Stimulated activated CD8-positive, alpha-beta memory T cell treated with anti-CD3 and anti-CD28 coated beads, Interleukin-4, amount 100 ng/mL, for 48 hours (primary cell): ENCODE measurements at places on chromosomes 16 and 17.
A peak's percentile ranks its signal among the peaks of the same experiment; 100 is the strongest.

DNA sequence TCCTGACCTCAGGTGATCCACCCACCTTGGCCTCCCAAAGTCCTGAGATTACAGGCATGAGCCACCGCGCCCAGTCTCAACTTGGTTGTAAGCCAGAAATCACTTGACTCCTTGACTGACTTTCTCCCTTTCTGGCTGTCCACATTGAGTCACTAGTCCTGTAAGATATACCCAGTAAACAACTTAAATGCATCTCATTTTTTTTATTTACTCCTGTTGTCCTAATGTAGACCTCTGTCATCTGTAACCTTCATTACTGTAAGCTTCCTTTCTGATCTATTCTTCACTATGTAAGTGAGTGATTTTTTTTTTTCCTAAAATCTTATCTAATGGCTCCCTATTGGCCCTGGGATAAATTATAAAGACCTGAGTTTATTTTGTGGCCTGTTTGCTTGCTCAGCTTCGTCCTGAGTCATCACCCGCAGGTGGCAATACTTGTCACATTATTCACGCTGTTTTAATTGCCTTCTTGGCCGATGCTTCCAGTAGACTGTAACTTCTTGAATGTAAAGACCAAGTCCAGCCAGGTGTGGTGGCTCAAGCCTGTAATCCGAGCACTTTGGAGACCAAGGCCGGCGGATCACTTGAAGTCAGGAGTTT lies 41.0 kb downstream of the PAFAH1B1 start:
- no peak for DNase-seq

- DNase-seq, result no peak
Measured at GRCh38 chr16:67555795-67556212, 6.5 kb upstream of the CTCF start.

- no peak for DNase-seq
Measured at GRCh38 chr16:3046641-3047386, 453 bp downstream of the MMP25 start.

GRCh38 chr17:45739786-45740185 lies 44.3 kb upstream of the CRHR1 start:
- no peak for DNase-seq

DNA sequence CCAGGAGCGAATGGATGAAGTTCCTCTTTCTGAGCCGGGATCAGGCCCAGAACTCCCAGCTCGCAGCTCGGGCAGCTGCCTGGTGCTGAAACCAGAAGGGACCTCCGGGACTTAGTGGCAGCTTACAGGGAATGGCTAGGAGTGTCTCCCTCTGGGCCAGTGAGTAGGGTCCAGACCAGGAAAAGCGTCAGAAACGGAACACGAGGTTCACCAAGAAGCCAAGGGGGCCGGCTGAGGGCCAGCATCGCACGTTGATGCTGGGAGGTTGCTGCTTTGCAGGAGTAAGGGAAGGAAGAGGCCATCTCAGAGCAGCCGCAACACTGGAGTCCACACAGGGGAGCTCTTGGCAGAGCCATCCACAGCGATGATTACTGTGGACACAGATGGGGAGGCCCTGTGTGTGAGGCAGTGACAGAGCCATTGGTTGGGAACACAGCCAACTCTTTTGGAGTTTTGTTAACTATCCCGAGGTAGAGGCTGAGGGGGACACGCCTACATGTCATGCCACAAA lies 74.0 kb upstream of the CREBBP start:
- DNase-seq, result no peak

DNA sequence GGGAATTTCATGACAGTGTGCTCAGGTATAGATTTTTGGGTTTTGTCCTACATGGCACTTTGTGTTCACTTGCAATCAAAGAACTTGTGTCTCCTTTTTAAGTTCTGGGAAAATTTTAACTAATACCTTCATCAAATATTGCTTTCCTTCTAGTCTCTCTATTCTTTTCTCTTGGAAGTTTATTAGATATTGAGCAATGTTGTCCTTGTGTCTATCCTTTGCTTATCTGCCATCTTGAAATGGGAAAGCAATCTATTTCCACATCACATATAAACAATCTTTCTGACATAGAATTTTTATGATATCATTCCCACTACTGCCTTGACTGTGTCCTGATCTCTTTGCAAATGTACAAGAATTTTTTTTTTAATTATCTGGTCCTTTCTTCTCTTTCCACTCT lies 4.4 kb upstream of the ABCA9 start:
- DNase-seq, result no peak

- peak; percentile 62 for DNase-seq
Measured at GRCh38 chr16:52912565-52913173, 140.0 kb downstream of the CHD9NB start.

DNA sequence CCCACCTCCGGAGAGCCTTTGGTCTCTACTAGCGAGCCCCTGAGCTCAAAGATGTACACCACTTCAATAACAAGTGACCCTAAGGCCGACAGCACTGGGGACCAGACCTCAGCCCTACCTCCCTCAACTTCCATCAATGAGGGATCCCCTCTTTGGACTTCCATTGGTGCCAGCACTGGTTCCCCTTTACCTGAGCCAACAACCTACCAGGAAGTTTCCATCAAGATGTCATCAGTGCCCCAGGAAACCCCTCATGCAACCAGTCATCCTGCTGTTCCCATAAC lies 702 bp downstream of the SPN start:
- no peak for DNase-seq

DNA sequence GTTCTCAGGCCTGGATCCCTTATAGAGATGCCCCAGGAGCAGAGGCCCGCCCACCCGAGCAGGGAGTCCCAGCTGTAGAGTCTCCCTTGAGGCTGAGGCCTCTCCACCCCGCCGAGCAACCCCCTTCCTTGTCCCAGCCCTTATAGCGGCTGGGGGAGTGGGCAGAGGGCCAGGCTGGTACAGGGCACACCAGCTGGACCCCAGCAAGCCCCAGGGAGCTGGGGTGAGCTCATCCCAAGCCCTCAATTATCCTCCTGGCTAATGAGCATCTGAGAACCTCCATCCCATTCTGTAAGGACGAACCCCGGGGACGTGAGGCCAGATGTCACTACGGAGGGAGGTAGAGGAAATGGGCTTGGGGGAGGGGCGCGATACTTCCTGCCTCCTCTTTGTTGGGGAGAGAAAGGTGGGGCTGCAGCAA lies 3.2 kb upstream of the SNN start:
- DNase-seq, result peak; percentile 57

DNA sequence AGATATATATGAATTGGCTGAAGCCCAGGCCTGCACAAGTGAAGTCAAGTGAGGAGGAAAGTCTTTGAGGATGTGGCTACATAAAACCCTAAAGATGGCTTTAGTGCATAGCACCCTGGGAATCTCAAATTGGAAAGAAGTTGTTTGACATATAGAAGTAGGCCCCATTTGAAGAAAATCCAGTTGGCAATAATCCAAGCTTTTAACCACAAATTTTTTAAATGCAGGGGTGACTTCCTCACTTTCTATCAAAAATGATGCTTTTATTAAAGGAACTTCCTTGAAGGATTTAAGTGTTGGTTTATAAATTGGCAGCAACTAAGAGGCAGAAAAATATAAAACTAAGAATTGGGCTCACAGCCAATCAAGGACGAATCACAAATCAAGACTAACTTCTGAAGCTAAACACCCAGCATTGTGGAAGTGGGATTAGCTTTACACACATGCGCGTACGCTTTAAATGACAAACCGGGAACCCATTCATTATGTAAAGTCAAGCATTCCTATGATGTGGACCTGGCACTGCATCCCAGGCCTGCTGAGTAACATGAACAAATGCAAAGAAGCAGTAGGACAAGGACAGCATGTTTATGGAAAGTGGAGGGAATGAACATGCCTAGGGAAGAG lies 63.3 kb downstream of the NOG start:
- DNase-seq, result no peak

DNA sequence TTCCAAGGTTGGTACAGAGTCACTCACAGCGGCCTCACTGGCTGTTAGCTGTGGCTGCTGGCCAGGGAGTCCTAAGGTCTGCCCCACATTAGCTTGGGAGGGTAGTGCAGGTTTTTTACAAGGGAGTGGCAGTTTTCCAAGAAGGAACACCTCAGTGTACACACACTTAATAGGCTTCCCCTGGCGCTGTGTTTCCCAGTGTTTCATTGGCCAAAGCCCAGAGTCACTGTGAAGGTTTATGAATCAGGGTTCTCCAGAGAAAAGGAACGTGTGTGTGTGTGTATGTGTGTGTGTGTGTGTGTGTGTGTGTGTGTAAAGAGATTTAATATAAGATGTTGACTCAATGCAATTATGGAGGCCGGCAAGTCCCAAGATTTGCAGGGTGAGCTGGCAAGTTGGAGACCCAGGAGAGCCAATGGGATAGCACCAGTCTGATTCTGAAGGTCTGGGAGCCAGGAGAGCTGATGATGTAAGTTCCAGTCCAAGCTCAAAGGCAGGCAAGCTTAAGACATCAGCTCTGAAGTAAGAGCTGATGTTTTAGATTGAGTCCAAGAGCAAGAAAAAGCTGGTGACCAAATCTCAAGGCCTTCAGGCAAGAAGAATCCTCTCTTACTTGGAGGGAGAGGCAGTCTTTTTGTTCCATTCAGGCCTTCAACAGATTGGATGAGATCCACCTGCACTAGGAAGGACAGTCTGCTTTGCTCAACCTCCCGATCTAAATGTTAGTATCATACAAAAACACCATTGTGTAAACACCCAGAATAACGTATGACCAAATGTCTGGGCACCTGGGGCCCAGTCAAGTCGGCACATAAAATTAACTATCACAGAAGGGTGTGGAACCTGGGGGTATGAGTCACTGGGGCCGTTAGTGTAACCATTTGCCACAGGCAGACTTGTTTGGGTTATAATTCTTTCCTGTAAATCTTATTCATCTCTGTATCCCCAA lies 206.8 kb downstream of the PRKCA start:
- DNase-seq, result peak; percentile 67

DNA sequence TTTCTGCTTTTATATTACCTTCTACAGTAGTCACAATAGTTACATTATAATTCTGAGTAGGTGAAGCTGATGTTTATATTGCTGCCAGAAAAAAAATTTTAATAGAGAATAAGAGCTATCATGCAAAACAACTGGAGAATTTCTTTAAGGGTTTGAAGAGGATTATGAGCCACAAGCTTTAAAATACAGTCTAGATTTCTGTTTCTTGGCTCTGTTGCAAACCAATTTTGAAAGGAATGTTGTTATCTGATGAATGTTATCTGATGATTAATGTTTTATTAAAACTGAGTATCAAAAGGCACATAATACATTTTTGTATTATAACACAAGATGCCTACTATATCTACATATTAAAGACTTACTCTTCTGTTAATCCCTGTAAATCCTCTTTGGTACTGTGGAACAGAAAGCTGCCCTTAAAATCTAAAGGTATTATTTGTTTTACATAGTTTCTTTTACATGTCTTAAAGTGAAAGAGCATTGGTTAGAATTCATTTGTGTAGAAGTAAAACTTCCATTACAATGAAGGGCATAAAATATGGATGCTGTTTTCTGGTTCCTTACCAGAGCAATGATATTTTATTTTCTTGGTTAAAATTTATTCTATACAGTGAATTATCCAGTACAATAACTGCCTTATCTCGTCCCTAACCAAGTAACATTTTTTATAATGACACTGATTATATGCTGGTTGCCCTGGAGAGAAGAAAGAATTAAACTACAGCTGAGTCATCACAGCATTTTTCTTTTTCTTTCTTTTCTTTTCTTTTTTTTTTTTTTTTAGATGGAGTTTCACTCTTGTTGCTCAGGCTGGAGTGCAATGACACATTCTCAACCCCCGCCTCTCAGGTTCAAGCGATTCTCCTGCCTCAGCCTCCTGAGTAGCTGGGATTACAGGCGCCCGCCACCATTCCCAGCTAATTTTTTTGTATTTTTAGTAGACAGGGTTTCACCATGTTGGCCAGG lies 205.7 kb downstream of the TANC2 start:
- no peak for DNase-seq

DNA sequence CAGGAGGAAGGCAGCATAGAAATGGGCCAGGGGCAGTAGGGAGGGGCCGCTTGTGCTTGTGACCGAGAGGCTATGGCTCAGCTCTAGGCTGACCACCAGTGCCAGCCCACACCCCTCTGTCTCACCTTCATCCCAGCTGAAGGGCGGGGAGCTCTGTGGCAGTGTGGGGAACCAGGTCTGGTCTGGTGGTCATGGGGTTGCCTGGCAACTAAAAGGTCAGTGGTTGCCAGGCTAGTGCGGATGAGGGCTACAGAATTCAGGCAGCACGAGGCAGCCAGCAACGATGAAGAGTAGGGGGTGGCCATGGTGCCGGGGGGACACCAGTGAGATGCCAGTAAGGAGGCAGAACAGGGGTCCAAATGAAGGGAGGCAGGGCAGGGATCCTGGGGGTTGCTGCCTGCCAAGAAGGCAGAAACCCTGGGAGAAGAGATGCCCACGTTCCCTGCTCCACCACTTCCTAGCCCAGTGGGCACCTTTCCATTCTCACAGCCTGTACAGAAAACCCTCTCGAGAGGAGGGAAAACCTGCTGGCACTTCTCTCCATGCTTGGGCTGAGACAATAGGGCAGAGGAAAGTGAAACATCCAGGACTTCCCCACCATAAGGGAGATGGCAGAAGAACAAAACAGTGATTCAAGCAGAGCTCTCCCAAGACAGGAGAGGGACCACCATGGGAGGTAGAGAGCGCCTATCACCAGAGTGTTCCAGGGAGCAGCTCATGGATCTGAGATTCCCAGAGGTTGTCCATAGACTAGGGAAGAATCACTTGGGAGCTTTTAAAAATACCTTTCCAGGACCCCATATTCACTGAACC lies 39.7 kb downstream of the SRCIN1 start:
- no peak for DNase-seq

DNA sequence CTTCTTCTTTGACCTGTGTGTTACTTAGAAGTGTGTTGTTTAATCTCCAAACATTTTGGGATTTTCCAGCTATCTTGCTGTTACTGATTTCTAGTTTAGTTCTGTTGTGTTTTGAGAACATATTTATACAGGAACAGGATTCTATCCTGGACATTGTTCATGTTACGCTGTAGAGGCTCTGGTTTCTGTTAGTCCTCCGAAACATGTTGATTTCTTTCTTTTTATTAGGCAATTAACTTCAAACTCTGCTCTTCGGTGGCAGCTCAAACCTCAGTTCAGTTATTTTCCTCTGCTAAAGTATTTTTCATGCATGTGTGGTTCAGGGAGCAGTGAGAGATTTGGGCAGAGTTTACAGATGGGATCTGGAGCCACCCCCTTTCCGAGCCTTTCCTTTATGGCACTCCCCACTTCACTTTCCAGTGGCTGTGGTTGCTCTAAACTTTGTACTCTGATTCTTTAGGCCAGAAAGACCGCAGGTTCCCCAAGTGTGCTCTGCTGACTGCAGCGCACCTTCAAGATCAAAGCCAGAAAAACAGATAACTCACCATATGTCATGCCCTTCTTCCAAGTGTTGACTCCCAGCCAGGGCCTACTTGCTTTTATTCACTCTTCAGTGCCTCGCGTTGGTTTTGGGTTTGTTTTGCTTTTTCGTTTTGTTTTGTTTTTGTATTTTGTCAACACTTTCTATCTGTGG lies 77.6 kb upstream of the KSR1 start:
- no peak for DNase-seq
